Diencephalon (tissue), 1 donor: ENCODE measurements at places on chromosomes 3 and 15. TPM values are rescaled to one million over a fixed set of nuclear protein-coding genes. Genes with fewer than 3 reads are reported as not detected.

The GOLGA8G gene
- total RNA-seq, result not detected

The SCN5A gene
- total RNA-seq, result 2.8 TPM

The STAC gene
- 13.8 TPM for total RNA-seq

The SCN11A gene
- total RNA-seq, result 0.46 TPM

The LSM3 gene
- 10.4 TPM for total RNA-seq

The GHSR gene
- total RNA-seq, result 0.69 TPM

The CHRNB4 gene
- total RNA-seq, result 1.8 TPM

The GPR62 gene
- total RNA-seq, result 0.46 TPM

The MKRN3 gene
- 23.8 TPM for total RNA-seq

The GPR15 gene
- not detected for total RNA-seq

The MYO1E gene
- 13.8 TPM for total RNA-seq

The UPK1B gene
- total RNA-seq, result not detected
